ENCODE measurements at places on chromosomes 1 and 21.

DNA sequence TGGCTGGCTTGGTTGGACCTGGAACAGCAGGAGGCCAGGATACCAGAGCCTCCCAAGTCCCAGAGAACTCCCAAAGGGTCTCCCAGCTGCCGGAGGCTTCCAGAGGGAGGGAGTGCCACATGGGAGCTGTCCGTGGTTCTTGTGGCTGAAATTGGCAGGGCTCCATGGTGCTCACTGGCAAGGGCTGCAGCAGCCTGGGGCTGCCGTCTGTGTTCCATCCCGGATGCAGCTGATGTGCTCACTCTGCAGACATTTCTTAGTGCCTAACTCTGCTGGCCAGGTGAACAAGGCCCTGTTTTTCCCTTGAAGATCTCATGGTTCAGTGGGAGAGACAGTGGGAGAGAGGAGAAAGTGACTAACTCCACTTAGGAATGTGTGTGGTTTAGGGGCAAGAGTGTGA, 261.1 kb downstream of the CAMTA1 start:
- H3K4me1 ChIP-seq = no peaks in the 10 kb centered on the region
- peaks cover 58% of the 10 kb centered on the region for H3K27me3 ChIP-seq
- no peaks in the 10 kb centered on the region for H3K36me3 ChIP-seq
- no peak overlapping the region for H3K27ac ChIP-seq

- no peak overlapping the region for H3K4me3 ChIP-seq
- H3K4me1 ChIP-seq = no peaks in the 10 kb centered on the region
- H3K36me3 ChIP-seq = no peaks in the 10 kb centered on the region
- no peaks in the 10 kb centered on the region for H3K27me3 ChIP-seq
- no peak for DNase-seq
Observed at GRCh38 chr21:26195708-26196107, 25.1 kb upstream of the APP start.

DNA sequence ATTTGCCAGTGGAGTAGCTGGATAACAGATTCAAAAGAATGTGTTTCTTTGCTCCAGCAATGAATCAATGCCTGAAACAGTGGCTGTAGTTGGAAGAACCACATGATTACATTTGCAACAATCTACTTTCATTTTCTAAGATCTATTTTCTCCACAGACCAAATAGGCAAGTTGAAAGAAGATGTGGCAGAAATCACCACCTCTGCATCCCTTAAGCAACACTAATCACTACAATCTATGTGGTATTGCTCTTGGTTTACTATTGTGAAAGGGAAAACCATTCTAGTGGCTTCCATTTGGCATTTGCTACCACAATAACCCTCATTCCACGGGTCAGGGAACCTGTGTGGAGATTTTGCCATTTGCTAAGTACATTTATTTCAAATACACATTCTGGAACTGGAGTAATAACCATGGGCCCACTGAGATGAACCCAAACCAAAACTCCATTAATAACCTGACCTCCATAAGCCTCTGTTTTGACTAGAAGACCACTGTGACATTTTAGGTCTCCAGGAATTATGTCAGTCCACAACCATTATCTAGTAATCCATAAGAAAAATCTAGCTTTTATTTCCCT, 66.3 kb downstream of the C1orf185 start:
- no peak for DNase-seq
- no peak overlapping the region for H3K27ac ChIP-seq
- H3K4me3 ChIP-seq = no peak overlapping the region
- no peaks in the 10 kb centered on the region for H3K36me3 ChIP-seq

GRCh38 chr1:229985613-229986010, 81.4 kb upstream of the GALNT2 start:
- DNase-seq = no peak
- peaks cover 56% of the 10 kb centered on the region for H3K27me3 ChIP-seq
- H3K27ac ChIP-seq = no peak overlapping the region
- H3K4me1 ChIP-seq = no peaks in the 10 kb centered on the region
- H3K4me3 ChIP-seq = no peak overlapping the region
- no peaks in the 10 kb centered on the region for H3K36me3 ChIP-seq

DNA sequence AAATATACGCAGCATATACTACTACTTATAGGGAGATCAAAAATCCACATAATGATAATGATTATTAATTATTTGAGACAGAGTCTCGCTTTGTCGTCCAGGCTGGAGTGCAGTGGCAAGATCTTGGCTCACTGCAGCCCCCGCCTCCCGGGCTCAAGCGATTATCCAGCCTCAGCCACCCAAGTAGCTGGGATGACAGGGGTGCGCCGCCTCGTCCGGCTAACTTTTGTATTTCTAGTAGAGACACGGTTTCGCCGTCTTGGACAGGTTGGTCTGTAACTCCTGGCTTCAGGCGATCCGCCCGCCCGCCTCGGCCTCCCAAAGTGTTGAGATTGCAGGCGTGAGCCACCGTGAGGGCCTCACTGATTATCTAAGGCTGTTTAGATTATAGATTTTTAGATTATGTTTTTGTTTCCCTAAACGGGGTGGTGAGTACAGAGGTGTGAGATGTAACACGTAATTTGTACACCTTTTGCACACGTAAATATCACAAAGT, 548 bp upstream of the SLC25A33 start:
- DNase-seq = no peak
- H3K27ac ChIP-seq = peak overlapping the region; percentile 77
- peaks cover 6% of the 10 kb centered on the region for H3K36me3 ChIP-seq

DNA sequence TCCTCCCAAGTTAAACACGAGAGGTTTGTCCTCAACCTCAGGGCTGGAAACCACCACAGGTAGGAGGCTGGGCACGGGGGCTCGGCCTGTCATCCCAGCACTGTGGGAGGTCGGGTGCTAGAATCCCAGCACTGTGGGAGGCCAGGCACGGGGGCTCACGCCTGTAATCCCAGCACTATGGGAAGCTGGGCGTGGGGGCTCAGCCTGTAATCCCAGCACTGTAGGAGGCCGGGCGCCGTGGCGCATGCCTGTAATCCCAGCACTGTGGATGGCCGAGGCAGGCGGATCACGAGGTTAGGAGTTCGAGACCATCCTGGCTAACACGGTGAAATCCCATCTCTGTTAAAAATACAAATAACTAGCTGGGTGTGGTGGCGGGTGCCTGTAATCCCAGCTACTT, 6.7 kb upstream of the CDK11A start:
- H3K4me3 ChIP-seq = no peak overlapping the region
- peaks cover 32% of the 10 kb centered on the region for H3K36me3 ChIP-seq
- H3K27me3 ChIP-seq = no peaks in the 10 kb centered on the region
- no peak overlapping the region for H3K27ac ChIP-seq
- DNase-seq = no peak

- H3K27ac ChIP-seq = no peak overlapping the region
- no peak overlapping the region for H3K4me3 ChIP-seq
- H3K27me3 ChIP-seq = no peaks in the 10 kb centered on the region
- H3K4me1 ChIP-seq = peaks cover 55% of the 10 kb centered on the region
- H3K36me3 ChIP-seq = peaks cover 1% of the 10 kb centered on the region
Observed at GRCh38 chr1:25003457-25004190, 73.5 kb upstream of the RUNX3 start.

DNA sequence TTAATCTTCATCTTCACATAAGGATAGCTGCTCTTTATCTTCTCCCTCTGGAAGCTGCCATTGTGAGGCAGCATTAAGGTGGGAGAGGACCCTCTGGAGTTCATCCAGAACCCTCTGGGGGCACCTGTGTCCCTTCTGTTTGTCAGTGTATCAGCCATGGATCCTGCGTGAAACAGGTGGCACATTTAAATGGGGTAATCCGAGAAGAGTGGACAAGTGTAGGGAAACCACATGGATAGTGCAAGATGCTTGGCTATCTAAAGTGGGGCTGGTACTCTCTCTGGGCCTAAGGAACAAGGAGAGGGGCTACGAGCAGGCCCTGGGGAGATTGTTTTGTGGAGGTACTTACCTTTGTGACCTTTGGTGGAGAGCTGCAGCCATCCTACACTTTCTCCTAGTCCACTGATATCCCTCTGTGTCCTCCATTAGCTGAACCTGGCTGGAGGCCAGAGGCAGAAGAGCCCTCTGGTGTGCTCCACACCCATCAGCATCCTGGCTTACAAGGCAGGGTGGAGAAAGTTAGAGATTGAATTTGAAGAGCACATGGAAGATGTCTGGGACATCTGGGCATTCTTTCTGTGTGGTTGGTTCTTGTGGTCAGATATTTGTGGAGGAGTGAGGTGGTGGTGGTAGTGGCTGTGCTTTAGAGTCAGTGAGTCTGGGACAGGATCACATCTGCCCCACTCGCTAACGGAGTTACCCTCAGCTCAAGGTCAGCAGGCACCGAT, 117.7 kb downstream of the FGGY start:
- no peak overlapping the region for H3K4me3 ChIP-seq
- H3K4me1 ChIP-seq = peaks cover 8% of the 10 kb centered on the region
- H3K27me3 ChIP-seq = no peaks in the 10 kb centered on the region
- no peaks in the 10 kb centered on the region for H3K36me3 ChIP-seq
- H3K27ac ChIP-seq = no peak overlapping the region
- no peak for DNase-seq

GRCh38 chr1:208054911-208055379, 144.0 kb upstream of the CD34 start:
- peaks cover 40% of the 10 kb centered on the region for H3K27me3 ChIP-seq
- no peaks in the 10 kb centered on the region for H3K4me1 ChIP-seq
- H3K36me3 ChIP-seq = no peaks in the 10 kb centered on the region
- H3K4me3 ChIP-seq = no peak overlapping the region

- peaks cover 21% of the 10 kb centered on the region for H3K27me3 ChIP-seq
- no peak overlapping the region for H3K27ac ChIP-seq
- H3K36me3 ChIP-seq = no peaks in the 10 kb centered on the region
Observed at GRCh38 chr1:2950926-2951305, 70.4 kb upstream of the ACTRT2 start.

DNA sequence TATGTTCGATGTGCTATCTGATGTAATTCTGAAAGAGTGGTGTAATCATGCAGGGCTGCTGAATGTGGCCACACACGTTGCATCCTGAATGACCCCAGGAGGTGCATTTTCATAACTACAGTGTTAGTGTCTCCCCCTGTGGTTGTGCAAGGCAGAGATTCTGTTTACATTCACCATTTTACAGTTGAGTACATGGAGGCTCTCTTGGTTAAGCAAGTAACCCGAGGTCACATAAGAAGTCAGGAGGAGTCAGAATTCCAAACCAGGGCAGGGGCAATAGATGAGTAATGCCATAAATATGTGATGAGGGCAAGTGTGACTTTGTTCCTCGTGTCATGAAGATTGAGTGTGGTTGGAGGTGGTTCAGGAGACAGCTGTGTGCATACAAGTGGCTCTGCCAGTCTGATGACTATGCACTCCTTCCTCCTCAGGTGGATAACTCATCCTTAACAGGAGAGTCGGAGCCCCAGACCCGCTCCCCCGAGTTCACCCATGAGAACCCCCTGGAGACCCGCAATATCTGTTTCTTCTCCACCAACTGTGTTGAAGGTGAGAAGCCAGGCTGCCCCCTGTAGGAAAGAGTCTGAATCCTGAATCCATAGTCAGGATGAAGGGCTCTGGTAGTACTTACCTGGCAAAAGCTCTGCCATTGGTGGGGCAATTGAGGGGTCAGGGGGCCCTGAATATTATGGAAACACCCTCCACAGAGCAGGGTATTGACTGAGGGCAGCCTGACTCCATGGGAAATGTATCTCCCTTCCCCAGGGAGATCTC, 9.3 kb downstream of the ATP1A2 start:
- H3K4me1 ChIP-seq = no peaks in the 10 kb centered on the region
- H3K27ac ChIP-seq = no peak overlapping the region
- no peak overlapping the region for H3K4me3 ChIP-seq

DNA sequence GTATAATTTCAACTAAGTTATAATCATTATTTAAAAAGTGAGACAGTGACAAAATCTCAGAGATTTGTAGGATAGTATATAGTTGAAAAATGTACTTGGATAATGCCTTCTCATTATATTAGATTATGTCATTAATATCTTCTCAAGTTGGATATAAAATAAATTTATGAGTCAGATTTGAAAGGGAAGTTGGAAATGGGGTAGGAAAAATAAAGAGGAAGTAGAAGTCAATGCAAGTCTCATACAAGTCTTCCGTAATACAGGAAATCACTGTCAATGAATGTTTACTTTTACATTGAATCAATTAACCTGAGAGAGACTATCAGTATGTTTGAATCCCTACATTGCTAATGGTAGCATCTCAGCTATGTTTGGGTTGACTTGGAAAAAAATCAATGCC, 16.2 kb upstream of the RNPC3 start:
- H3K4me3 ChIP-seq = no peak overlapping the region
- H3K36me3 ChIP-seq = no peaks in the 10 kb centered on the region
- H3K4me1 ChIP-seq = no peaks in the 10 kb centered on the region
- no peaks in the 10 kb centered on the region for H3K27me3 ChIP-seq
- no peak for DNase-seq
- no peak overlapping the region for H3K27ac ChIP-seq

GRCh38 chr1:107404756-107405155, 263.9 kb downstream of the NTNG1 start:
- no peak overlapping the region for H3K27ac ChIP-seq
- no peaks in the 10 kb centered on the region for H3K36me3 ChIP-seq
- DNase-seq = no peak

GRCh38 chr1:215710899-215711225, 143.8 kb downstream of the KCTD3 start:
- H3K4me3 ChIP-seq = no peak overlapping the region
- H3K27me3 ChIP-seq = no peaks in the 10 kb centered on the region
- H3K4me1 ChIP-seq = no peaks in the 10 kb centered on the region
- H3K36me3 ChIP-seq = no peaks in the 10 kb centered on the region
- H3K27ac ChIP-seq = no peak overlapping the region

DNA sequence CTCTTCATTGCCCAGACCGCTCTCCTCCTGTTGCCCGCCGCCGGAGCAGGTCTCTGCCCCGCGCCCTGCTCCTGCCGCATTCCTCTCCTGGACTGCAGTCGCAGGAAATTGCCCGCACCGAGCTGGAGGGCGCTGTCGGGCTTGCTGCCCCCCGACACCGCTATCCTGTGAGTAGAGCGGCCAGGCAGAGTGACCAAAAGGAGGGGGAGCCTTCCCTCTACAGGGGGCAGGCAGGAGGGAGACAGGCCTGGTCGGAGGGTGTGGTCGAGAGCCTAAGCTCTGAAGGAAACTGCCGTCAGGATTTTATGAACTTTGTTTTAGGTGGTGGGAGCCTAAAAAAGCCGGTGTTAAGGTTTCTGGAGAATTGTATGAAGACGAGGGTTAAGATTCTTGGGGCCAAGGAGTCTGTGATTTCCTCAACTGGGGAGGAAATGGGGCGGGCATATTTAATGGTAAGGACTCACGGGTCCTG, 517 bp downstream of the LRIG2 start:
- no peaks in the 10 kb centered on the region for H3K27me3 ChIP-seq
- H3K4me3 ChIP-seq = peak overlapping the region; percentile 100
- no peak for DNase-seq

GRCh38 chr1:59128239-59128736, 168.6 kb upstream of the FGGY start:
- H3K4me3 ChIP-seq = no peak overlapping the region
- peaks cover 16% of the 10 kb centered on the region for H3K4me1 ChIP-seq
- no peak overlapping the region for H3K27ac ChIP-seq
- H3K36me3 ChIP-seq = peaks cover 4% of the 10 kb centered on the region
- DNase-seq = no peak
- peaks cover 10% of the 10 kb centered on the region for H3K27me3 ChIP-seq

DNA sequence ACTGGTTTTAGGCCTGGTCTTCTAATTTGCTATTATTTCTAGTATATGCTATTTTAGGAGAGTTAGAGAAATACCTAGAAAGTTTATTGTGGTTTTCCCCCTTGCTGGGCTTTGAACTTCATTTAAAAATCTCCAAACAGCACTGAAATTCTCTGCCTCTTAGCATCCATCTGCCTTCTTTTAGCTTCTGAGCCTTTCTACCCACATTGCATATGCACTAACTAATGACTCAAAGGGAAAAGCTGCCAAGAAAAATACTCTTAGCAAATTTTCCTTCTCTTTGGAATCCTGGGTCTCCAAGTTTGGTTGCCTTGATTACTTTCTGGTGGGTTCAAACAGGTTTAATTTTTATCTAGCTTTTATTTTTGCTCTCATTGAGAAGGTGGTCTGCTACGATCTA, 408.4 kb upstream of the PTBP2 start:
- H3K27ac ChIP-seq = no peak overlapping the region
- H3K36me3 ChIP-seq = no peaks in the 10 kb centered on the region
- no peak for DNase-seq
- H3K27me3 ChIP-seq = no peaks in the 10 kb centered on the region
- H3K4me3 ChIP-seq = no peak overlapping the region
